ENCODE measurements at places on chromosomes 12 and 14.

DNA sequence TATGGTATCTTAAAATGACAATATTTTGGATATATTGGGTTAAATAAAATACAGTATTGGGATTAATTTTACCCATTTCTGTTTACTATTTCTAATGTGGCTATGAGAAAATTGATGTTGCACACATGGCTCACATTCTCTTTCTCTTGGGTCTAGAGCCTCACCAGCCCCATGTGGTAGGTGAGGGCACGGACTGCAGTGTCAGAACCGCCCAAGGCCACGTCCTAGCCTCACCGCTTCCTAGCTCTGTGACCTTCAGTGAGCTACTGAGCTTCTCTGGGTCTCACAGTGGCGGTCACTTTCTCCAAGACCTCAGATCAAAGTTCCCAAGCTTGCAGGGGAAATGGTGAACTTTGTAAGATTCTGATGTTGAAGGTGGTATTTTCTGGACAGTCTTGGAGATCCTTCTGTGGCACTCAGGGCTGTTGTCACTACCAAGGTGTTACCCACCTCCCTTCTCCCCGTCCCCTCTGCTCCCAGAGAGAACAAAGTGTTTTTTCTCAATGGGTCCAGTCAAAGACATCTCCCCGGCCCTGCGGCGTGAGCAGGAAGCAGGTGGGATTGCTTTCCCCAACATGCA lies 87.6 kb downstream of the RIN3 start:
- no peak for DNase-seq

DNA sequence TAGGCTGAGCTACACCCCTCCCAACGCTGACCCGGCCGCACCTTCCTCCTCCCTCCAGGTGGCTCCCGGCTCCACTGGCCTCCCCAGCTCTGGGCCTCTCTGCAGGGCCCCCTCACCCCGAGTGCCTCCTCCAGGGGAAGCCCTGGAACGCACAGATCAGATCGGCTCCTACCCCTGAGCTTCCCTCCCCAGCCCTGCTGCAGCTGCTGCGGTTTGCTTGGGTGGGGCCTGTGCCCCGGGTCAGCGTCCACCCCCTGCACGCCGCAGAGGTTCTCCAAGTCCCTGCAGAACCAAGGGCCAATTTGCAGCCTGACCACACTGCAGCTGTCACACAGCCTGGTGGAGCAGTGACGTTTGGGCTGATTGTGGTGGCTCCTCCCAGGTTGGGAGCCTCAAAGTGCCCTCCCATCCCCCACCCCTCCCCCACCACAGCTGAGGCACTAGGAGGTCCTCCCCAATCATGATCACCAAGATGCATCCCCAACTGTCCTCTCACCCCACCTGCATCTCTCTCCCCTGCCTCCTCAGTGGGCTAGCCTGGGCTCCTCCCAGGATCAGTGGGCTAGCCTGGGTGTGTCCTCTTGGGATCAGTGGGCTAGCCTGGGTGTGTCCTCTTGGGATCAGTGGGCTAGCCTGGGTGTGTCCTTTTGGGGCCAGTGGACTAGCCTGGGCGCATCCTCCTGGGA lies 12.8 kb upstream of the FBRSL1 start:
- DNase-seq = no peak

GRCh38 chr12:109741970-109742703 lies 28.5 kb downstream of the FAM222A start:
- no peak for DNase-seq

GRCh38 chr12:27524839-27525753 lies 1.1 kb downstream of the PPFIBP1 start:
- DNase-seq = peak; percentile 33

DNA sequence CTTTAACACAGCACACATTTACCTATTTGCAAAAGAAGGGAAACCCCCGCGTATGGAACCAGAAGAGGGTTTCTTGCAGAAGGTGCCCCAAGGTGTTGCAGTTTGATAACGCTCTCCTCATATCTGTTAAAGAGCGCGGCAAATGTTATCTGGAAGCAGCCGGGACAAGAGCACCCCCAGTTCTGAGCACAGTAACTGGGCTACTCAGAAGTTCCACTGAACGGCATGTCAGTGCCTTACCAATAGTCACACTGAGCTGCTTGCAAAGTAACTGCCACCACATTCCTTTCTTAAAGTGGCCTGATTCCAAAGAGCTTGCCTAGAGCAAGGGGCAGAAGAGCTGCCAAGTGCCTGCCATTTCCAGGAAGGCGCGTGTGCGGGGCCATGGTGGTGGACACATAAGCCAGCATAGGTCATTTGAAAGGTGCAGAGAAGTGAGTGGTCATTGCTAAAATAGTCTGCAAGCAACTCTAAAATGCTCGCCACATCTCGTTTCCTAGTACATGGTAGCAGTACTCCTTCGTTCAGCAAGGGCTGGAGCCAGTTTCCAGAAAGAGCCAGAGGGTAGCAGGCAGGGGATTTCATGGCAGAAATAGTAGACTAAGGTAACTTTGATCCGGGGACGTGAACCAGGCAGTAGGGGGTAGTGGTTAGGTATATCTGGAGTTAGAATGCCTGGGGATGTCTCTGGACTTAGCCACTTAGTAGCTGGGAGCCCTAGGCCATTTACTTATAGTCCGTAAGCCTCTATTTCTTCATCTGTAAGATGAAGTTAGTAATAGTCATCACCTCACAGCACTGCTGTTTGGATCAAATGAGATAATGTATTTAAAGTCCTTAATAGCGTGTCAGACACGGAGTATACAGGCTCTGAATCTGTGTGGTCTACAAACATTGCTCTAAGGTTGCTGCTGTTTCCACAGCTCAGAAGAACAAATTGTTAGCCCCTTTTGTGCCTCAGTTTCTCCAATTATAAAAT lies 37.6 kb downstream of the SPTB start:
- DNase-seq = no peak

DNA sequence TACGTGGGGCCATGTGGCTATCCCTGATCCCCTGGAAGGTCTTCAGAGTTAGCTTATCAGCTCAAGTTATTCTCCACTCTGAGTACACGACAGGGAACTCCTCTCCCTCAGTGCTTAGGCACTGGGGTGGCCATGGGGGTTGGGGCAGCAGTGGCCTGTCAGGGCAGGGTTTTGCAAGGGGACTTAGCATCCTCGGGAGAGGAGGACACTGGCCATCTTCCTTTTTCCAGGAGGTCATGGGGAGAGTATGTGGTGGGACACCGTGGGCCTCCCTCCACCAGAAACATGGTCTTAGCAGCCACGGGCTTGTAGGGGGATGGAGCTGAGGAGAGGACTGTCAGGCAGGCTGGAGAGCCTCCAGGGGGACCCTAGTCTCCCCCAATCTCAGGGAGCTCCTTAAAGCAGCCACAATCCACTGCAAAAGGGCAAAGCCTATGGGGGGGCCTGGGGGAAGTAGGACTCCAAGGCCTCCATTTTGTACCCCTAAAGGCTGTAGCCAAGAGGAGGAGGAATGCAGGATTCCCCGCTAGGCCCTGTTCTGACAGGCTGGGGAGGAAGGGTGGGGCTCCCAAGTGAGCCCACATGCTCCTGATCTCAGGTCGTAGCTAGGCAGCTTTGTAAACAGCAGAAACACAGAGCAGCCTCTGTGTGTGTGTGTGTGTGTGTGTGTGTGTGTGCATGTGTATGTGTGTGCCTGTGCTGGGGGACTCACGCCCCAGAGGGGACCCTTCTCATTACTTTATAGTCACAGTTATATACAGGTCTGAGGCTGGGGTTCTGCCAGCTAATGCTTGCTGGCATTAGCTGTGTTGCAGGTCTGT lies 36.6 kb downstream of the KRT80 start:
- no peak for DNase-seq

DNA sequence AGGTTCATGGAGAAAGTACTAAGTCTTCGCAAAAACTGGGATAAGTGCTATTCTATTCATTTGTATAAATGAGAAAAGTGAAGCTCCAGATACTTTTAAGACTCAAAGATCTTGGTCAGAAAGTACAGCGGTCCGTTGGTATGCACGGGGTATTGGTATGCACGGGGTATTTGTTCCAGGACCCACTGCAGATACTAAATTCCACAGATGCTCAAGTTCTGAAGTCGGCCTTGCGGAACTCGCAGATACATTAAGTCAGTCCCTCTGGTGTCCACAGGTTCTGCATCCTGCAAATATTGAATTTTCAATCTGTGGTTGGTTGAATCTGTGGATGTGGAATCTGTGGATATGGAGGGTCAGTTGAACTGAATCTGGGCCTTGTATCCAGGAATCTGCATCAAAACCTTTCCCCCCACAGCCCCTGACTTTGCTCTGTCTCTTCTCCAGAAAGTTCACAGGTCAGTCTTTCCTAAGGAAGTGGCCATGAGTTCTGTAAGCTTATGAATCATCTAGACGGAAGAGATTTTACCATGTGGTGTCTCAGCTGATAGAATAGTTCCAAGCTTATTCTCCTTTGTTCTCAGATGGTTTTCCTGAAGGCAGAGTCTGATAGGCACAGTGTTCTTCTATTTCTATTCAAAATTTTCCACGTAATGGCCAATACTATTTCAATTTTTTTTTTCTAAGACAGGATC lies 274.7 kb downstream of the NEDD1 start:
- DNase-seq = no peak

DNA sequence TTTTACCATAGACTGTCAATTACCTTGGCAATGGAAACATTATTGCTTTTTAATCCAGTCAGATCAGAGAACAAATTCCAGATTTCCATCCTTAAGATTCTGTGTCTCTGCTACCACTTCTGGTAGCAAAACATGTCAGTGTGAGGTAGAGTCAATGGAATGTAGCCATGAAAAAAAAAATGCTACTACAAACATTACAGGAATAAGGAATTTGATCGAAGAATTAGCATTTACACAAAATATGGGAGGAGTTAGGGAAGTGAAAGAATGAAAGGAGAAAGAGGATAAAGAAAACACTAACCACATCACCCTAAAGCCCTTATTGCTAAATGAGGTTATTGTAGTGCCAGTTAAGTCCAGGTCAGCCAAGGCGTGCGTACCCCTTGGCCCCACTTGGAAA lies 9.2 kb downstream of the MED21 start:
- DNase-seq = no peak

GRCh38 chr14:33650430-33650829 lies 300.4 kb downstream of the EGLN3 start:
- DNase-seq = no peak

Data from inflammatory macrophage treated with lipopolysaccharide for 1 hour (primary cell).